ENCODE measurements at places on chromosomes 6 and 20.

- DNase-seq: no peak
Observed at GRCh38 chr6:41338659-41339058, 3.3 kb downstream of the NCR2 start.

DNA sequence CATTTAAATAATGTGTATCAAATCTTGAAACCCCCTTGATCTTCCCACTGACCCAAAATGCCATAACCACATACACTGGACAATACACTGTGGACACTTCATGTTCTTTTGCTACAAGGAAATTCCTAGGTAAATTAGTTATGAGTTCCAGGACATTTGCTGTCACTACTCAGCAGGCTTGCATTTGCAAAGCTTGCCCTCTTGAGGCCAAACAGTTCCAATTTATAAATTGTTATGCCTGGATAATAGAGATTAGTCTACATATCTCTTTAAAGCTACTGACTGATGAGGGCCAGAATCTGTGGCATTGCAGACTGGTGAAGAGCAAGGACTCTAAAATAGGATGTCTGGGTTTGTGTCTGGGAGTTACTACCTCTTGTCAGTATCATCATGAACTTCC lies 17.4 kb upstream of the RAB32 start:
- DNase-seq: no peak

DNA sequence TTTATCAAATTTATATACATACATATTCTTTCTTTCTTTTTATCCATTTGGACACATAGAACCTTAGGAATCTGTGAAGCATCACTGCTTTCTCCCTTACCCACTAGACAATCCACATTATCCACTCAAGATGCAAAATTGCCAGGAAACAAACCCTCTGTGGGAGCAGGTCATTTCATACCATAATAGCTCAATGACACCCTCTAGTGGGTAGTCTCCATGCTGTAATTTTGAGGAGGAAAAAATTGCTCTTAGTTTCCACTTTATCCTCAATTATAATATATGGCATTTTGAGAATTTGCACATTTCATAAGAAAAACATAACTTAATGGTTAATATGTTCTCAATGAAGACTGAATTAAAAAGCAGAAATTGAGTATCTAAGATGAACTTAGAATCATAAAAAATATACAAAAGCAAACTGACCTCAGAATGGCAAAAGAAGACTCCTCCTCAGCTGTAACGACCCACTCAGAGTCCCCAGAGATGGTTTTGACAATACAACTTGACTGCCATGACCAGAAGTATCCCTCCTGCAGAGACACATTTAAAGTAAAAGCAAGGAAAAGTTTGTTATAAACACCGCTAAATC lies 164.1 kb downstream of the FRK start:
- no peak for DNase-seq

GRCh38 chr20:51985013-51985415 lies 182.7 kb upstream of the SALL4 start:
- no peak for DNase-seq

- DNase-seq: no peak
Observed at GRCh38 chr20:41308290-41308711, 9.2 kb downstream of the ZHX3 start.

GRCh38 chr6:45415788-45416518 lies 38.2 kb upstream of the SUPT3H start:
- DNase-seq: no peak

DNA sequence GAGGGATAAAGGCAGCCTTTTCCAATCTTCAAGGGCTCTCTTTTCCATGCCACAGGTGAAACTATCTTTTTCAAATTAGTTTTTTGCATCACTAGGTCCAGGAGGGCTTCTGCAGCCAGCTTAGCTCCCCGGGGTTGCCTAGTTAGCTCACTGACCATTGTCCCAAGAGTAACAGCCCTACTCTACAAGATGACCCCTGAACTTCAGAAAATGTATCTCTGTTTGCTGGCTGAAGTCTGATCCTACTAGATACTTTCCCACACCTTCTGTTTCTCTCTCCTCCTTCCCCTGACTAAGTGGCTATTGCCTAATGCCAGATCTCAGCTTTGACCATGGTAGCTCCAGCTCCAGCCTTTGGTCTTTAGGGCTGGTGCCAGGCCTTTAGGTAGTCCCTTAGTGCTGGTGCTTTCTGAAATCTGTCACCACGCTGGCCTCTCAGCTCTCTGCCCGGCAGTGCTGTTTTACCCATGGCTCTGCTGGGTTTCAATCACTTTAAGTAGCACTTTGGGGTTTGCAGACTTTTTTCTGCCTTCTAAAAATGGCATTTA lies 255.1 kb downstream of the RNGTT start:
- DNase-seq: no peak

GRCh38 chr6:27111743-27112142 lies 135.8 kb upstream of the PRSS16 start:
- no peak for DNase-seq

DNA sequence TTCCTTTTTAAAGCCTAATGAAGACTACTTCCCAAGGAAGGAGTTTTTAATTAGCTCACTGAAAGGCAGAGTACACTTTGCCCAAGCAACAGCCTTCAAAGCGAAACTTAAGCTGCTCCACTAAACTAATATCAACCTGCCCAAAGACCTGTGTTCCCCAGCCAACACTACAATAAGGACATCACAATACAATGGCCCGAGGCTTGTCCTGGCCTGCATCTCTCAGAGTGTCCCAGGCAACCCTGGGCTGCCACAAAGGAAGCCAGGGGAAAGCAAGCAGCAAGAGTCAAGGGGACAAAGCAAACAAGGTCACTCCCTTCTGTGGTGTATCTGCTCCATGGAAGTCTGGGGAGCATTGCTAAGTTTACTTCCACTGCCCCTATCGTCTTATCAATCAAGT lies 52.3 kb downstream of the PIGU start:
- DNase-seq: no peak

DNA sequence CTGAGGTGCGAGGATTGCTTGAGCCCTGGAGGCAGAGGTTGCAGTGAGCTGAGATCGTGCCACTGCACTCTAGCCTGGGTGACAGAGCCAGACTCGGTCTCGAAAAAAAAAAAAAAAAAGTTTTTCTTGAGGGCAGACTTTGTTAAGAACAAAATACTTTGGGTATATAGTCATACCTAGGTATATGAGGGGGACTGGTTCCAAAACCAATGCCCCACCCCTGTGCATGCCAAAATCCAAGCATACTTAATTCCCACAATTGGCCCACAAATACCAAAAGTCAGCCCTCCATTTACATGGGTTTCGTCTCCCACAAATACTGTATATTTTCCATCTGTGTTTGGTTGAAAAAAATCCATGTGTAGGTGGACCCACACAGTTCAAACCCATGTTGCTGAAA lies 119.9 kb downstream of the INSM1 start:
- no peak for DNase-seq

DNA sequence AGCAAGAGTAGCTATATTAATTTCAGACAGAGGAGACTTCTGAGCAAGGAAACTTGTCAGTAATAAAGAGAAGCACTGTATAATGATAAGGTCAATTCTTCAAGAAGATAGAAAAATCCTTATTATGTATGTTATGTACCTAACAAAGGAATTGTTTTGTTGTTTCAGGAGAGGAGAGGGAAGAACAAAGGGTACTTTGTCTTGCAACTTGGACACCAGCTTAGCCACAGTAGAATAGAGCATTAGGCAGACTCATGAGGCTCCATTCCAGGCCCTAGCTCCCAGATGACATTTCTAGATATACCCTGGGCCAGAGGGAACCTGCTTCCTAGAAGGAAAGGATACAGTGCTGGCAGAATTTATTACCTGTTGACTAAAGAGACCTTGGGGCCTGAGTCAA lies 6.5 kb upstream of the NUS1 start:
- no peak for DNase-seq

DNA sequence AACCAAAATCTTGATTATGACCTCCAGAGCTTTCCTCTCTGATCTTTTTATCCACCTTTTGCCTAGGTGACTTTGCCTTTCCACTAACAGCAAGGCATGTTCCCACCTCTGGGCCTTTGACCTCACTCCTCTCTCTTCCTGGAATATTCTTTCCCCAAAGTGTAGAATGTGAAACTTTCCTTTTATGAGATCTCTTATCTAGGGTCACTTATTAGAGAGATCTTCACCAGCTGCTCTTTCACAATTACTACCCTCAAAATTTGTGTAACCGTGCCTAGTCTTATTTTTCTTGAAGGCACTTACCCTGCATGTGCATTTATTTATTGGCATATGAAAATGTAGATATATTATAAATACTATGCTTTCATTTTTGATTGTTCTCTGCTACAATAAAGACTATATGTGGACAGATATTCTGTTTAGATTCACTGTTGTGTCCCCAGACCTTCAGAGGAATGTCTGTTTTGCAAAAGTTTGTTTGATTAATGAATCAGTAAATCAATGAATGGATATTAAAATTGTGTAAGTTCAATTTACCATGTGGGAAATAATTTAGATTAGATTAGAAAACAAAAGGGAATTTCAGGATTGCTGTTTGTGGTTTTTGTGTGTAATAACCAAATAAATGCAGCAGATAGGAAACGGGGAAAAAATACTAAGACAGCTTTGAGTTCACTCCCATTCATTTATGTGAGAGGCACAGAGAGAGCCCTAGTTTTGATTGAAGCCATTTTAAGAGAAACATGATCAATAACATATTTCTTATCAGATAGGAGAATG lies 207.0 kb downstream of the ADGB start:
- DNase-seq: no peak

- DNase-seq: no peak
Observed at GRCh38 chr20:1905009-1905408, 9.8 kb downstream of the SIRPA start.

- no peak for DNase-seq
Observed at GRCh38 chr6:14126191-14126590, 8.6 kb downstream of the CD83 start.

- no peak for DNase-seq
Observed at GRCh38 chr6:2746557-2747061, 4.1 kb downstream of the MYLK4 start.

DNA sequence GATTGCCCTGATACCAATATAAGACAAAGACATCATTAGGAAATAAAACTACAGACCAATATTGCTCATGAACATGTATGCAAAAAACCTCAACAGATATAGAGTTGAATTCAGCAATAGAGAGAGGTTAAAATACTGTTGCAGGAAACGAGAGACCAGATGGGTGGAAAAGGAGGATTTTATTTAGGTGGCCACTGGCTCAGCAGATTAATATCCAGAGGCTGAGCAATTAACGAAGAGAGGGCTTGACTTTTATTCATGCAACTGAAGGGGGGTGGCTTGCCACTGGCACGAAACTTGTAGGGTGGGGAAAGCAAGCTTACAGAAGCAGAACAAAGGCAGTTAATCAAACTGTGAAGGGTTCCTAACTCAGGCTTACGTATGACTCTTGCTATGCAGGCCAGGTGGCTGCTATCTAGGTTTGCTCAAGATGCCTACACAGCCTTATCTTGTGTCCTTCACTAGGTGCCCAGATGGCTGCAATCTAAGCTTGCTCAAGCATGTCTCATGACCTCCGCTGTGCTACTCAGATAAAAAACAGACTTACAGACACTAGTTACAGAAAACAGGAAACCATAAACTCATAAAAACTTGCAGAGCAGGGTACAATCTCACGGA lies 126.4 kb downstream of the MMUT start:
- no peak for DNase-seq

GRCh38 chr20:43691928-43692524 lies 25.1 kb downstream of the MYBL2 start:
- peak; percentile 36 for DNase-seq

DNA sequence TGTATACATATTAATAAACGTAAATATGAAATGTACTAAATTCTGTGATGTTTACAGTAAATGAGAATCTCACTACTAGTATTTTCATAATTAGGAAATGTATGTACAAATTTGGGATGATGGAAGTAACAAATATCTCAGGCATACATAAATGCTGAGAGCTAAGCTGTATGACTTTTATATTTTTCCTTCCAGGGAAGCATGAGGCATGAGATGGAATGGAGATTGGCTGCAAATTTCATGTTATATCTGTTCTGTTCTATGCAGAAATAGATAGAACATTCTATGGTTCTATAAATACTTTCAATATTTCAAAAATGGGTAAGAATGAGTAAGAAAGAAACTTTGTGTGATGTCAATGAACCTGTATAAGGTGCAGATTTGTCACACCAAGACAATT lies 335.2 kb downstream of the KHDRBS2 start:
- no peak for DNase-seq

DNA sequence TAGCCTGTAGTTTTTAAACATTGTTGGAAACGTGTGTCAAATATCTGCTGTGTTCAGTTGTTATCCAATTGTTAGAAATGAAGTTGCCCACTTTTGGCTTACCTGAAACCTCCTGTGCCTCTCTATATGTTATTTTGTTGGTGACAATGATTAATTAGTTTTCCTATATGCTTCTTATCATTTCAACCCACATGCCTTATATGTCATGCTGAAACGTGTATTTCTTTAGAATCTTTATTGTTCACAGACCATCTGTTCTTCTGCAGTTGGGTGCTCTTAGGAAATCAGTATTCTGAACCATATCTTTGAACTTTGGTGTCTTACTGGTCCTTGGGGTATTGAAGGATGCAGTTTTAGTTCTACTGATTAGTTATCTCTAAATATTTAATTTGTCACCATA lies 91.2 kb upstream of the SCGN start:
- no peak for DNase-seq

- no peak for DNase-seq
Observed at GRCh38 chr6:13419422-13420195, 67.8 kb downstream of the GFOD1 start.

GRCh38 chr6:130928158-130928912 lies 101.1 kb downstream of the SMLR1 start:
- no peak for DNase-seq

DNA sequence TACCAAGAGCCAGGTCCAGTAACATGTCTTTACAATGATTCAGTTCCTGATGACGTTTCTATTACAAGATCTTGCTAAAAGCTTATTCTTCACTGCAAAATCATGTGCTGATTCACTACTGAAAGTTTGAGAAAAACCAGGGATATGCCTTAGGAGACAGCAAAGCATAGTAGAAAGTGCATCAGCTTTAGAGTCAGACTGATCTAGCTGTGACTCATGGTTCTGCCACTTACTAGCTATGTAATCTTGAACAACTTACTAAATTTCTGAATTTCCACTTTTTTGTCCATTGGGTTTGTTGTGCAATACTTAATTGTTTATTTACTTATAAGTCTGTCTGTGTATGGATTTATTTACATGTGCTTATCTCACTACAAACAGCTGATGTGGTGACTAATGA lies 198.5 kb upstream of the RSPO3 start:
- DNase-seq: no peak

- no peak for DNase-seq
Observed at GRCh38 chr6:41713650-41714291, 21.6 kb downstream of the TFEB start.

Data from activated CD4-positive, alpha-beta T cell treated with anti-CD3 and anti-CD28 coated beads, Interleukin-2, amount 50 U/mL, for 4 hours (primary cell).